Left renal pelvis (tissue), 4 donors: ENCODE measurements at places on chromosomes 4 and X. TPM values are rescaled to one million over a fixed set of nuclear protein-coding genes. Genes with fewer than 3 reads are reported as not detected.

DNA sequence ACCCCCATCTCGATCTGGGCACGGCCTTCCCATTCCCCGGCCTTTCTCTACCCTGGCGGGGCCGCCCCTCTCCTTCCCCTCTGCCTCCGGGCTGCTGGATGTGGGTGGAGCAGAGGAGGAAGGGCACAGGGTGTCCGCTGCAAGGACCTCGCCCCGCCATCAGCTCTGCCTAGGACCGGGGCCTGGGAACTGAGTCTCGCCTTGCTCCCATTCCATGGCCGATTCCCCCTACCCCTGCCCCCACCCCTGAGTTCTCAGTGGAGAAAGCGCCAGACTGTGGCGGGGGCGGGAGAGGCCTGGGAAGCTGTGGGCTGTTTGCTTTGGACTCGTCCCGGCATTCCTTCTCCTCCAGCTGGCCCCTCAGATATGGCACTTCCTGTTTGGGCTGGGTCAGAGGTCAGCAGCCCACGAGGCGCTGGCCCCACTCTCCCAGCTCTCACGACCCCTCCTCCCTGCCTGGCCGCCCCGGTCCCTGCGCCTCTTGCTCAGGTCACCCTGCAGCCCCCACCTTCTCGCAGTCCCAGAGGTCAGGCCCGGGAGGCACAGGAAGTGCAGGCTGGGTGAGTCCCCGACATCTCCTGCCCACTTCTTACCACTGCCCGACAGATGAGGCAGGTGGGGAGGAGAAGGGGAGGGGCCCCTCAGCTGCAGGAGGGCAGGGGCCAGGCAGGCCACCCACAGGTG is 6.4 kb upstream of the BGN start:
- DNase-seq = no peak

DNA sequence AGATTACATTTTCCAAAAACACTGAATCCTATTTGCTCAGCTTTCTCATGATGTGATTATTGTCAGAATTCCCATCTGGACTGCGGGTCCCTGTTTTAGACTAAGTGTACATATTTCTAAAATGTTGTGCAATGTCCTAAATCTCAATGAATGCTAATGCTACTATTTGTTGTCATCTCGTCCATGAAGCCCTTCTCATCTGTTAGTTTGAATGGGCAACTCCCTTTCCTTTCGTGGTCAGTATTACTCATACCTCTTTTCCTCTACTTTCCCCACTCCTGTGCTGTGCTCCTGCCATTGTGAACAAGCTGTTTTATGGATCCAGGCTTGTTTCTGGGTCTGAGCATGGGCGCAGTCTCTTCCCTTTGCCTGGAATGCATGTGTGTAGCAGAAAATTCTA is 91.0 kb downstream of the MID1 start:
- no peak for DNase-seq

GRCh38 chr4:3850128-3850527 is 83.9 kb downstream of the ADRA2C start:
- no peak for DNase-seq

GRCh38 chr4:153555730-153556434 is 89.7 kb downstream of the TMEM131L start:
- no peak for DNase-seq

GRCh38 chr4:158754385-158755180 is 14.2 kb upstream of the FNIP2 start:
- no peak for DNase-seq

DNA sequence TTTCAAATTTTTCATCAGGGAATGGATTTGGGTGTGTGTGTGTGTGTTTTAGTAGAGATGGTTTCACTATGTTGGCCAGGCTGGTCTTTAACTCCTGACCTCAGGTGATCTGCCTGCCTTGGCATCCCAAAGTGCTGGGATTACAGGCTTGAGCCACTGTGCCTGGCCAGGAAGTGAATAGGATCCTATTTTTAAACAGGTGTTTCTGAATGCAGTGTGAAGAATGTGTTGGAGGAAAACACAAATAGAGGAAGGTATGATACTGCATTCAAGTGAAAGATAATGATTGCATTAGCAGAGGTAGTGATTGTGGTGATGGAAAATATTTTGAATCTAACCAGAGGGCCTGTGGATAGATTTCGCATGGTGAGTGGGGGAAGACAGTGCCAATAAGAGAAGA is 189.6 kb downstream of the TENM3 start:
- DNase-seq = no peak

DNA sequence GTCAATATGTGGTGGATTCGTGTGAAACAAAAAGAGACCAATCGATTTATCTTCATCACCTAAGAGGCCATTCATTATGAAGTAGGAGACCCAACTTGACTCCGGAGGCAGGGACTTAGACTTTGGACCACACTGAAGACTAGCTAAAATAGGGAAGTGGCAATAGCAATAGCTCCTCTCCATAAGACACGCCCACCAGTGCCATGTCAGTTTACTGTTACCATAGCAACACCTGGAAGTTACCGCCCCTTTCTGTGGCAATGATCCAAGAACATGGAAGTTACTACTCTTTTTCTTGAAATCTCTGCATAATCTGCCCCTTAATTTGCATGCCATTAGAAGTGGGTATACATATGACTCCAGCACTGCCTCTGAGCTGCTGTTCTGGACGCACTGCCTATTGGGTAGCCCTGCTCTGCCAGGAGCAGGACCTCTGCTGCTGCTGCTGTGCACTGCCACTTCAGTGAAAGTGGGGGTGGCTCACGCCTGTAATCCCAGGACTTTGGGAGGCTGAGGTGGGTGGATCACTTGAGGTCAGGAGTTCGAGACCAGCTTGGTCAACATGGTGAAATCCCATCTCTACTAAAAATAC is 163.2 kb downstream of the PRKX start:
- DNase-seq = no peak

DNA sequence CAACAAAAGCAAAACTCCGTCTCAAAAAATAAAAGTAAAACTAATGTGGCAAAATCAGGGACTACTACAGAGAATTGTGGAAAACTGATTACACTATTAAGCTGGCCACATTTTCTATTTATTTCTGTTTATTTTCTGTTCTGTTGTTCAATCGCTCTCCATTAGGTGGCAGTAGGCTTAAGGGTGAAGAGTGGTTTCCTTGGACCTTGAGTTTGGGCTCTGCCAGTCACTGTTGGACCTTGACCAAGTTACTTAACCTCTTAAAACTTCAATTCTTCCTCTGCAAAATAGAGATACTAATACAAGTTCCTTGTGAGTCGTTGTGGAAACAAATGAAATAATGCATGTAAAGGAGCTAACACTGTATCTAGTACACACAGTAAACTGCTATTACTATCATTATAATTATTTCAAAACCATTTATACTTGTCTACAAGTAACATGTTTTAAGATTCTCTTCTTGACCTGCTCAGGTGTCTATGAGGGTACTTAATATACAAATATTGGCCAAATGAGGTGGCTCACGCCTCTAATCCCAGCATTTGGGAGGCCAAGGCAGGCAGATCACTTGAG is 15.2 kb downstream of the HSD17B11 start:
- DNase-seq = no peak

GRCh38 chr4:38696697-38697096 is 32.7 kb downstream of the KLF3 start:
- no peak for DNase-seq

GRCh38 chrX:118350706-118351105 is 4.8 kb downstream of the WDR44 start:
- DNase-seq = no peak

DNA sequence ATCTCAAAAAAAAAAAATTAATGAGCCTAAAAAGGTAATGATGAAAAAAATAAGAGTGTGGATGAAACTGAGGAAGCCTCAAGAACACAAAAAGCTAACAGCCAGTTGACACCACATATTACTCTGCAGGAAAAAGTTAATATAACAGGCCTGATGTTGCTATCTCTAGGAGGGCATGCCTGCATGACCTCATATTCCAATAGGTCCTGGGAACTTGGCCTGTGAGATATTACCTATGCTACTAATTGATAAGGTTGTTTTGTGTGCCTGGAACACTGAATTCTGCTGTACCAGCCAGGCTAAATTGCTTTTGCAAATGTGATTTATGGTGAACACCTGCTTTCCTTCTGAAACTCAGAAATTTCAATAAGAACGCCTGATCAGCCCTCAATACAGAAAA is 15.9 kb downstream of the SLC9A7 start:
- no peak for DNase-seq

- DNase-seq = peak; percentile 64
Observed at GRCh38 chr4:168631241-168632162, 134.7 kb downstream of the PALLD start.

SMARCA5 gene
- 118 TPM for polyA plus RNA-seq

APBB2 gene
- 53.4 TPM for polyA plus RNA-seq

CLTRN gene
- polyA plus RNA-seq = 22.2 TPM

TLR2 gene
- 6.7 TPM for polyA plus RNA-seq

DCAF4L1 gene
- polyA plus RNA-seq = 0.41 TPM

TLR8 gene
- polyA plus RNA-seq = 0.32 TPM

BST1 gene
- polyA plus RNA-seq = 16.2 TPM

OTC gene
- 0.10 TPM for polyA plus RNA-seq

USP27X gene
- 13.7 TPM for polyA plus RNA-seq

TEX11 gene
- 0.06 TPM for polyA plus RNA-seq

RS1 gene
- polyA plus RNA-seq = not detected

DMD gene
- polyA plus RNA-seq = 31.2 TPM
